Large intestine (tissue), 12 donors: ENCODE measurements at places on chromosomes 5 and 9.

DNA sequence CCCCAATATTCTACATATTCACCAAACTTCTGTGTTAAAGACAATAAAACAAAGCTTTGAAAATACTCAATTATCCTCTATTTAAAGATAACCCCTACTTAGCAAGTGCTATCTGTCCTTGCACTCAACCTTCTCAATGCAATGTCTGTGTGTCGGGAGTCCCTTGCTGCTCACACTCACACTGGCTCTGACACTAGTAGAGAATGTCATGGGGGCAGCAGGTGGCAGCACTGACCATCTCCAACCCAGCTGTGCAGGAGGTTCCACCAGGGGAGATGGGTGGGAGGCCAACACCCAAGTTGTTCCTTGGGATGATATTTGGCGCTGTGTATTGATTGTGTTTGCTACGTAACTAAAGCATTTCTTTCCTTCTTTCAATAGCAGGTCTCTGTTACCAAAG, 59.4 kb upstream of the SIMC1 start:
- no peak for DNase-seq

- DNase-seq: no peak
These were observed 7.6 kb downstream of the MAN2A1 start for GRCh38 chr5:109697339-109697738.

GRCh38 chr9:34501889-34502425, 20.8 kb downstream of the ENHO start:
- peak; percentile 36 for DNase-seq

GRCh38 chr9:130894546-130894945, 2.1 kb downstream of the QRFP start:
- no peak for DNase-seq

DNA sequence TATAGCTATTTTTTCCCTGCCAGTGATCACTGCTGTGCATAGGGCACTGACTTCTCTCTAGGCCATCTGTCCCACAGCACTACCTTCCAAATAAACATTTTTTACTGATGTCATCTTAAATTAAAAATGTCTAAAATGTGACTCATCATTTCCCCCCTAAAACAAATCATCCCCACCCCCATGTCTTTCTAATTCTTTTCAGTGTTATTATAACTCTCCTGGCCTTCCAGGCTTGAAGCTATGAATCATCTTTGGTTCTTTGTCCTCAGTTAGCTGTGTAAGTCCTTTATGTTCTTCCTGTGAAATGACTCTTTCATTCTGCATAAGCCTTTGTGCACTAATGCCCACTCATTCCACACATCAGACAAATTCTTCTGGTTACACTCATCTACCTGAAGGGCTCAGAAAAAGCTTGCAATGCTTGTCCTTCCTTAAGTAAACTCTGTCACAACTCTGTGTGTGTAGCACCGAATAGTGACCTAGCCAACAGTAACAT, 78.1 kb downstream of the CFAP95 start:
- DNase-seq: no peak

- no peak for DNase-seq
These were observed 1187.1 kb upstream of the WWC1 start for GRCh38 chr5:167104351-167104750.

GRCh38 chr5:110258460-110259216, 467.8 kb downstream of the TMEM232 start:
- DNase-seq: peak; percentile 57

DNA sequence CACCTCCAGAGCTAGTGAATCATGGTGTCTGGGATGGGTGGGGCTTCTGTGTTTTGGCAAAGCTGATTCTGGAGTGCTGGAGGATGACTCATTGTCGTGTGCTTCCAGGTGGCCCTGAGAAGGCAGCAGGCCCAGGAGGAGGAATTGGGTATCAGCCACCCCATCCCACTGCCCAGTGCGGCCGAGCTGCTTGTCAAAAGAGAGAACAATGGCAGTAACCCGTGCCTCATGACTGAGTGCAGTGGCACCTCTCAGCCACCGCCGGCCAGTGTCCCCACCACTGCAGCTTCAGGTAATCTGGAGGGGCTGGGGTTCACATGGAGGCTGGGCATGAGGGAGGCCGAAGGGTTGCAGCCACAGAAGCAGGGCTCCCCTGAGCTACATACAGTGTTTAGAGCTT, 5.4 kb downstream of the DMRT1 start:
- no peak for DNase-seq

DNA sequence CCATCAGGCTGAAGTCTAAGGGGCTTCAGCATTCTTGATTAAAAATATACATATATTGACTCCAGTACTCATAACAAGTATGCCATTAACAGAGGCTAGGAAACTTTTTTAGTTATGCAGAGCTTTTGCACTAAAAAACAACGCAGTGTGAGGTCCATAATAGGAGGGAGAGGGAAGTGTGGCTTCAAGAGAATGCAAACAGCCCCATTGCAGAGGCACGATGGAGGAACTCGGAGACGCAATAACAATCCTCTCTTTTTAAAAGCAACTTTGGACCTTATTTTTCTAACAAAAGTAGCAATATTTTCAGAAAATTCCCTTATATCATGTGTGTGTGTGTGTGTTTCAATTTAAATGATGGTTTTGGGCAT, 150.0 kb upstream of the PTCH1 start:
- no peak for DNase-seq

- no peak for DNase-seq
These were observed 326.4 kb downstream of the TRIM32 start for GRCh38 chr9:117013440-117013995.

- DNase-seq: peak; percentile 86
These were observed at the start of gene CD74 for GRCh38 chr5:150412319-150413175. TSS of gene CD74 (minus strand) at chr5:150412910. CDS start at chr5:150412749, 161 bp downstream.

- peak; percentile 29 for DNase-seq
These were observed 732 bp downstream of the MARCHF11 start for GRCh38 chr5:16178745-16179372.

DNA sequence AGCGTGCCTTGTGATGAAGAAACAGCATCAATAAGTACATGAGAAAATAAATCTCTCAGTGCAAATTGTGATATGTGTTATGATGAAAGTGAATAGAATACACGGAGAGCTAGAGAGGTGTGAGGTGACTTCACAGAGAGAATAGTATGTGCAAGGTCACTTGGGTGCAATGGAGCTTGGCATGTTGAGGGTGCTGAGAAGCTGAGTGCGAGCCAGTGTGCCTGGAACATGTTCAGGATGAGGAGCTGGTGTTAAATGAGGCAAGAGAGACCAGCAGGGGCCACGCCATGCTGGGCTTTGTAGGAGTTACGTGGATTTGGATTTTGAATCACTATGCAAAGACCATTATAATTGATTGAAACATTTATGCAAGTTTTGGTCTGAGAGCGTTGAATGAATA, 12.8 kb upstream of the RPS23 start:
- DNase-seq: no peak

DNA sequence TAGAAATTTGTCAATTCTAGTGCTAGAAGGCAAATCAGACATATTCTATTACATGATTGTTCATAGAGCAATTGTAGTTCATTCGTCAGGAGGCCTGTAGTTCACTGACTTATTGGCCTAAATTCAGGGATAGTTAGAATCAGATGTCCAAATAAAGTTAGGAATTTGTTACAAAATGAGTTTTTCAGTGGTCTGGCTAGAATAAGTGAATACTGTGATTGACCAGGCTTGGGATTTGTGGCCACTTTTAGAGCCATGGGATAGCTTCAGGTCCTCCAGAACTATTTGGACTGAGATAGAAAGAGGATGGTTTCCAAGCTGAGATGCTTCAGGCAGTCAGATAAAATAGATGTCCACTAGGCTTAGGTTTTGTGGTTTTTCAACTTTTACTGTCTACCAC, 199.1 kb upstream of the MPDZ start:
- no peak for DNase-seq

DNA sequence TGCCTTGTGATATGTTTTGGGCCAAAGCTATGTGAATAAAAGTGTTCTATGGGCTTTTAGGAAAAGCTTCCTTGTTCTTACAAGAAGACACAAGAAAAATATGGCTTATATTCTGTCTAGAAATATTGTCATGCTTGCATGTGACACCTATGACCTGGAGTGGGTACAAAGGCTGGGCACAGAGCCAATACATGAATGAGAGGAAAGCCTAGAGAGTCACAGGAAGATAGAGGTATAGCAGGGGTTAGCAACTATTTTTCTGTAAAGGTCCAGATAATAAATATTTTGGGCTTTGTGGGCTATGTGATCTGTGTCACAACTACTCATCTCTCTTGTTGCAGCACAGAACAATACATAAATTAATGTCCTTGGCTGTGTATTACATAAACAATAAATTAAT, 196.6 kb upstream of the CD180 start:
- no peak for DNase-seq

DNA sequence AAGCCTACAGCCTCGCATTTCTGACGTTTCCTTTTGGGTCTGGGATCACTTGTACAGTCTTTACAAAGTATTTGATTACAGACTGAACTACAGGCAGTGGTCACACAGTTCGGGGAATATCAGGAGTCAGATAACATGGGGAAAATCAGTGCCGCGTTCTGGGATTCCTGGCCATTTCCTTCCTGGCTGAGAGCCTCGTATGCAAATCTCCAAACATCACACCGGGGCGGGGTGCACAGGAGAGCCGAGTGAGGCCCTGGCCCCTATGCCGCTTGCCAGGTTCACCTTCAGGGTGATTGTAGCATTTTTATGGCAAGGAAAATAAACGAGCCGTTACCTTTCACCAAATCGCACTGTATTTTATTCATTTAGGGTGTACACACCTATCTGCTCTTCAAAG, 29.6 kb upstream of the SLC9A3 start:
- peak; percentile 93 for DNase-seq

GRCh38 chr5:981456-981855, 27.1 kb upstream of the NKD2 start:
- DNase-seq: no peak

- no peak for DNase-seq
These were observed 93.8 kb upstream of the BNC2 start for GRCh38 chr9:16964228-16964627.

DNA sequence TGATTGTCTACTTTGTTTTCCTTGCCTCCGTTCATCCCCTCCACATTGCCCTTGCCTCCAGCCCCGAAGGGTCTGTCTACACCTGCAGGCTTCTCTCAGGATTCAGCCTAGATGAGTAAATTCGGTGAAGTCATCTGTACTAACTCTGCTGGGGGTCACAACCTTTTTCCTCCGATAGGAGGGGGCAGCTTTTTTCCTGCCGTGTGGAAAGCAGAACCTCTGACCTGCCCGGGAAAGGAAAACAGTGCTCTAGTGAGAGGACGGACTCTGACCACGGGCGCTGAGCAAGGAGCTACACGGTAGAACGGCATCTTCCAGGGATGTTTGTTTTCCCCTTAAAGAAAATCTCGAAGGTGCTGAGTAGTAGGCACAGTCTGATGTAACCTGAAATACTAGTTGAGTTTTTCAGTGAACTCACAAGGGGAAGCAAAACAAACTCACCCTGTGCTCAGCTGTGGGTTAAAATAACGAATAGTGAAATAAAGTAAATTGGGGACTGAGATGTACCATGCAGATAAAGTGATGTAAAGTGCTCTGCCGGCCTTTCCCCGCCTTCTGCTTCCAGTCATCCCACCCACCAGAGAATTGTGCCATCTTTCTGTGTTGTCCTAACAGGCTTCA, 281.8 kb downstream of the AOPEP start:
- DNase-seq: peak; percentile 52

- DNase-seq: no peak
These were observed at the start of gene ADAMTS19 for GRCh38 chr5:129459777-129460671. TSS of gene ADAMTS19 (plus strand) at chr5:129460298. CDS start at chr5:129460392, 94 bp downstream.

GRCh38 chr9:21160178-21160577, 6.3 kb downstream of the IFNA21 start:
- DNase-seq: no peak

DNA sequence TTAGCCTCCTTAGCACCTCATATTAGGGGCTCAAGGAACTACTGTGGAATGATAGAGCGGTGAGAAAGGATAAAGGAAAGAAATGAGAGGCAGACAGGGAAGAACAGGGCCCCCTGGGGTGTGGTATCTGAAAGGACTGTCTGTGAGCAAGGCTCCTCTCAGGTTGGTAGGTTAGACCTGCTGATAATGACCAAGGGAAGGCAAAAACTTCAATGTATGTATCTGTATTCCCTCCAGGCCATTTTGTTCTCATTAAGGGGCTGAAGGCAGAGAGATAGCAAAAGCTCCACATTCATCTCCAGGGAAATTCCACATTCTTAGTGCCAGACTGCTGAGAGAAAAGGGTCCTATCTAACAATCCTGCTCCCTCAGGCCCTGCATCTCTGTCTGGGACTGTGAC, 28.6 kb downstream of the TRIM32 start:
- no peak for DNase-seq

GRCh38 chr5:78610163-78610583, 38.4 kb downstream of the LHFPL2 start:
- DNase-seq: no peak

DNA sequence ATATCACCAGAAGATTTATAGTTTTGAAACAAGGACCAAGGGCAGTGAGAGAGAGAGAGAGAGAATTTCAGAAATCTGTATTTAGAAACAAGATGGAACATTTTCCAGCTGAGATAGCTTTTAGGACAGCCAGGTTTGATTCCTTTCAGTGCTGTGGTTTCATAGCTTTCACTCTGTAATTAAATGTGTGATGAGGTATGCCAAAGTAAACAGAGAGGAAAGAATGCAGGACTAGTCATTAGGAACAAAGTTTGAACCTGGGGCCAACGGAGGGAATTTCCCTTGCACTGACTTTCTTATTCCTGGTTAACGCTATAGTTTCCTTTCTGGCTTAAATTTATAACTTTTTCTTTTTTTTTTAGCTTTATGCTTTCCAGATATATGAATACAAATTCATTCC, 10.0 kb upstream of the CCL28 start:
- peak; percentile 84 for DNase-seq

GRCh38 chr9:6692433-6692832, 46.9 kb upstream of the GLDC start:
- no peak for DNase-seq

DNA sequence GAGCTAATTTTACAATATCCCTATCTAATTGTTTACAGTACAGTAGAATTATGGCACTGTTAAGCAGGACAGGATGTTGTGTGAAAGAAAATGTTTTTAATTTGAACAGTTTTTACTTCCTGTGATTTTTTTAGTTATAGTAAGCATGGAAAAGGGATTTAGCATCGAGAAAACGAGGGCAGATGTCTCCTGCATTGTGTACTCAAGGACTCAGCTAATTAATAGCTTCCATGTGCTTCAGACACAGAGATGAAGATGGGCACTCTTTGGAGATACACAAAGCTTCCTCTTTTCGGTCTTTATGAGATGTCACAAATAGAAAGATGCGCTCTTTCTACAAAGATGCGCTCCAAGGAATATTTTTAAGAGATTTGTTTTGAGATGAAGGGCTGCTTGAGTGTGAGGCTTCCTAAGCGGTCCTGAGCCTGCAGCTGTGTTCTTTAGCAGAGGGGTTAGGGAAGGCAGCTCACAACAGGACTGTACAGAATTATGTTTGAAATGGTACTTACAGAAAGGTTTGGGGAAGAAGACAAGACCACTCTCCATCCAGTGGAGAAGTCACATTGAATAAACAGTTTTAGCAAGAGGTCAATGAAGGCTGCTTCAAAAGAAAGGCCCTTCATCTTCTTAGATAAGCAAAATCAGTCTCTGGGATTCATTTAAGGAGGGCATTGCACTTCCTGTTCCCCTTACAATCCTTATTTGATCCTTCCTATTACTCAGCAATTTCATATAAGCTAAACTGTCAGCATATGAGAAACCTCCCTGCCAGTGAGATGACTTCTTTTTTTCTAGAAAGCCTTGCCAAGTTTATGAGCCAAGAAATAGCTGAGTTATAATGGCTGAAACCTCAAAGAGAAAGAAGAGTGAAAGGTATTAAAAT, 311.5 kb downstream of the EFNA5 start:
- no peak for DNase-seq

GRCh38 chr5:95853490-95853889, 31.0 kb upstream of the GLRX start:
- no peak for DNase-seq
